H9 (cell line): ENCODE measurements at places on chromosomes 2 and 18. TPM values are rescaled to one million over a fixed set of nuclear protein-coding genes. Genes with fewer than 3 reads are reported as not detected.
A peak's percentile ranks its signal among the peaks of the same experiment; 100 is the strongest.

Gene STARD6
- not detected in 2 replicates for total RNA-seq

GRCh38 chr18:57286949-57287348 lies 65.4 kb upstream of the ST8SIA3 start:
- DNase-seq: no peak

- DNase-seq: no peak
These were observed 397.8 kb downstream of the METTL4 start for GRCh38 chr18:2173486-2173885.

GRCh38 chr2:118016911-118017310 lies 3.0 kb upstream of the CCDC93 start:
- no peak for DNase-seq

- DNase-seq: no peak
These were observed 57.7 kb downstream of the INHBB start for GRCh38 chr2:120403676-120404075.

- DNase-seq: peak; percentile 95
These were observed at the start of gene CFAP53 for GRCh38 chr18:50266248-50266704. TSS of gene CFAP53 (minus strand) at chr18:50266495. CDS start at chr18:50266404, 91 bp downstream.

- no peak for DNase-seq
These were observed 21.2 kb downstream of the MRPL33 start for GRCh38 chr2:27792759-27793158.

Gene CDK5R2
- total RNA-seq: 0.11 and 0.26 TPM in 2 replicates
